ENCODE measurements at places on chromosomes 7 and 10. TPM values are rescaled to one million over a fixed set of nuclear protein-coding genes. Genes with fewer than 3 reads are reported as not detected.

MYL10 gene
- total RNA-seq, result not detected

AQP1 gene
- total RNA-seq, result 655 TPM

CTAGE4 gene
- total RNA-seq, result 4.4 TPM

ZNF37A gene
- 29.0 TPM for total RNA-seq

STEAP4 gene
- 108 TPM for total RNA-seq

ZNF485 gene
- 4.0 TPM for total RNA-seq

DYDC1 gene
- total RNA-seq, result 2.4 TPM

TUBAL3 gene
- total RNA-seq, result not detected

COG5 gene
- 39.9 TPM for total RNA-seq

NOS3 gene
- 11.9 TPM for total RNA-seq

C7orf57 gene
- total RNA-seq, result 14.5 TPM

- no peak for DNase-seq
These were observed 513.0 kb downstream of the INHBA start for GRCh38 chr7:41189866-41190265.

- peak; percentile 35 for DNase-seq
These were observed 22.7 kb upstream of the NKX6-2 start for GRCh38 chr10:132808383-132809231.

GRCh38 chr10:31761156-31761555 is 167.5 kb downstream of the ARHGAP12 start:
- no peak for DNase-seq

DNA sequence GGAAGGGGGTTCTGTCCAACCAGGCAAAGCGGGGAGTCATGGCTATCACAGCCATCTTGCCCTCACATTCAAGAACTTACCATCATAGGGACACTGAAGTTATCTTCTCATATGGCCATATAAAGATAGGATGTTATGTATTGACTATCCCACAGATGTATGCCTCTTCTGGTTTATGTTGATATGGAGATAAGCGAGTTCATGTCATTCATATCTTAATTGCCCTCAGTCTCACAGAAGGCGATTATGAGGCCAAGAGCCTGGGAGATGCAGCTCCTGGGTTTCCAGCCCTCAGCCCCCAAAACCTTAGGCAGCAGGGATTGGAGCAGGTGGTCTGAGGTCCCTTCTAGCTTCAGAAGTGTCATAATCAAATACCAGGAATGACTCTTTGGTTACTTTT is 8.5 kb upstream of the ANKRD61 start:
- DNase-seq, result no peak

- DNase-seq, result peak; percentile 93
These were observed 1.1 kb downstream of the ARID5B start for GRCh38 chr10:61902445-61903220.

DNA sequence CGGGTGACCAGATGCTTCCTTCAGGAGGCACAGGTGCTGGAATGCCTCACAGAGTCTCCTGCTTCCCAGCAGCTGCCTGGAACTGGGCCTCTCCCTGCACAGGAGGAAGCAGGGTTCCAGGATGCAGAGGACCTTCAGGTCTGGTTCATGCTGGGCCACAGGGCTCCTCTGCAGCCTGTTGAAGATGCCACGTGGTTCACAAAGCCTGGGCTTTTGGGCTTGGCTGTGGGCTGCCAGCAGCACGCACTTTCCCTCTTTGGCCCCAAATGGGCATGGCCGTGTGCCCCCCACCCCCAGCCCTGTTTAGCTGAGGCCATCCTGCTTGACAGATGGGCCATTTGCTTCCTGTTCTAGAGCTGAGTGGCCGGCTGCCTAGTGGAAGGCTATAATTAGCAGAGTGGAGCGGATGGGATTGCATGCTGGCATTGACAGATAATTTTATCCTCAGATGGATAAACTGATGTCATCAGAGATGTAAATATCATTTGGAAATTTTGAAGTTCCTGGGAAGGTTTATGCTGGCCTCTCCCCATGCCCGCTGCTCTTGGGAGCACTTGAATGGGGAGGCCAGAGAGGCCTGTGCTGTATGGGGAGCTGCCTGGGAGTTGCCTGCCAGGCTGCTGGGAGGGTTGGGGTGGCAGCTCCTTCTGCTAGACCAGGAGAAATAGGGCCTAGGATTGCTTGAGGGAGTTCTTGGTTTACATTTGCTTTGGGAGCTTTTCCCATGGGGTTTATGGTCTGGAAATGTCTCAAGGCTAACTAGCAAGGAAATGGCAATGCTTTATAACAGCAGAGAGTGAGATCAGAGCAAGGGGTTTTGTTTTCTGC is 28.2 kb downstream of the TSPAN15 start:
- DNase-seq, result peak; percentile 81

DNA sequence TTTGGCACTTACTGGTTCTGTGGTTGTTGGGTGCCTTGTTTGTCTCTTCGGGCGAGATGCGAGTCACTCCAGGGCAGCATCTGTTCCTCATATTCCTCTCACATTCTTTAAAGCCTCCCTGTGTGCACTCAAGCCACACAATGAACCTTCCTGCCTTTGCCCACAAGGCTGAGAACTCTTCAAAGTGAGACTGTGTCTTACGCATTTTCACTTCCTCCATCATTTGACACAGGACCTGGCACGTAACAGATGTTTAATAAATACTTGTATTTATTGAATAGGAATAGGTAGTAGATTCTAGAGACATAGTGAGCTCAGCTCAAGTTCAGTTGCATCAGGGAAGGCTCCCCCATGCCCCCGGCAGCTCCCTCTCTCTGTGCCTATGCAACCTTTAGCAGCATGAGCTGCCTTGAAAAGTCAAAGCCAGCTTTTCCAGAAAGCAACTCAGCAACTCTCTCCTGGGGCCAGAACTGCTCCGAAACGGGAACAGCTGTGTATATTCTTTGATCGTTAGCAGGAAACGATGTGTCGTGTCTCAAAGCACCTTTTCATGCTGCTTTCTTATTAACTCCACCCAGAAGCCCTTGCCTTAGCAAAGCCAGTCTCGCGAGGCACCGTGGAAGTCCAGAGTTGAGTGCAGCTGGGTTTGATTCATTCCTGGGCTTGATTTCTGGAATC is 97.5 kb downstream of the PFKFB3 start:
- DNase-seq, result peak; percentile 51

Data from lung (tissue), 17 donors.